ENCODE measurements at places on chromosomes 3 and 15.

- DNase-seq: no peak
Observed at GRCh38 chr3:178546079-178546478, 9.8 kb downstream of the KCNMB2 start.

DNA sequence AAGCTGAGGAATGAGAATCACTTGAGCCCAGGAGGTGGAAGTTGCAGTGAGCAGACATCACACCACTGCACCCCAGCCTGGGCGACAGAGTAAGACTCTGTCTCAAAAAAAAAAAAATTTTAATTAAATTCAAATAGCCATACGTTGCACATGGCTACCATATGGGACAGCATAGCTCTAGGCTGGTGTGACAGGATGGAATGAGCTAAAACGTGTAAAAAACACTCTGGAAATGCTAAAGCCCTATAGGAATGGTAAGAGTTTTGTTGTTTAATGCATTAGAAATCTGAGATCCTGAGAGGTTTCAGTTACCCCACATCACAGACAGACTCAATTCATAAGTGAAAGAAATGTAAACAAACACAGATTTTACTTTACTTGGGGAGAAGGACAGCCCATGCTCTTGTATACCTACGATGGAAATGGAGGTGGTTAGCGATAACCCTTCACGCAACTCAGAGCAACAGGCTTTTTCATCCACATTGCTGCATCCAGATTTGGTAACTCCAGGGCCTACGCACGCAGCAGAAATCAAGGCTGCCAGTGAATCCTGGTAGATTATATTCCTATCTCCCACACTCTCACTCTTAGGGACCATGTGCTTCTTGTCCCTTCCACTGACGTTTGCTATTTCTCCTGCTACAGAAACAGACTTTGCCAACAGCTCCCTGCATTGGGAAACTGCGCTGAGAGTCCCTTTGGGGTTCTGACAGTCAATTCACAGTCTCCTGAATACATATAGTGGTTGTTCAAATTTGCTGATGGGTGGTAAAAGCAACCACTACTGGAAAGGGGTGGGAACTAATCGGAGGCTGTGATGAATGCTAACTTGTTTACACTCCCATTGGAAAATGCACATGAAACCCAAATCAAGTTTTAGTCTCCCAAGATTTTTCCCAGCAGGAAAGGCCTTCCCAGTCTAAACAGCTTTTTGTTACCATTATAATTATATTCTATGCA is 3.1 kb downstream of the SH3BP5 start:
- no peak for DNase-seq

GRCh38 chr3:162338514-162338913 is 841.9 kb downstream of the OTOL1 start:
- DNase-seq: no peak

DNA sequence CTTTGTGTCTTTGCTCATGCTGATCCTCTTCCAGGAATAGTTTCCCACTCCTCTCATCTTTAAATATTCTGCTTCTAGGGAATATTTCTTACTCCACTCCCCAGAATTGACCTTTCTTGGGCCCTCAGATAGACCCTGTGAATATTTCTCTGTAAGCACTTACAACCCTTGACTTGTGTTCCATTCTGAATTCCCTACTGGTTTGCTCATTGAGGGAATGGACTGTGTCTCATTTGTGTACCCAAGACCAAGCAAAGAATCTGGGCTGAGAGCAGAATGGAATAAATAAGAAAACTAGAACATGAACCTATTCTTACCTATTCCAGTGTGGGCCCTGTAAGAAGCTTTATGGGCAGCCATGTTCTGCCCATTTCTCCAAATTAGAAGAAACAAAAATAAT is 72.7 kb upstream of the TSPAN3 start:
- no peak for DNase-seq
